Smooth muscle cell of the pulmonary artery (primary cell): ENCODE measurements at places on chromosomes 1 and 21. TPM values are rescaled to one million over a fixed set of nuclear protein-coding genes. Genes with fewer than 3 reads are reported as not detected.

The C8B gene
- total RNA-seq: not detected in 2 replicates

The XCL2 gene
- total RNA-seq: not detected in 2 replicates

The TP73 gene
- 0.07 TPM in 1 of 2 replicates, not detected in the other for total RNA-seq

The PTGS2 gene
- 59.8 and 148 TPM in 2 replicates for total RNA-seq

The PRKAA2 gene
- 4.4 and 9.8 TPM in 2 replicates for total RNA-seq
